H9 (cell line): ENCODE measurements at places on chromosomes 7 and 10. TPM values are rescaled to one million over a fixed set of nuclear protein-coding genes. Genes with fewer than 3 reads are reported as not detected.

The NEUROG3 gene
- not detected in 2 replicates for total RNA-seq

The ENKUR gene
- total RNA-seq, result 0.26 TPM in 1 of 2 replicates, not detected in the other

The FAM25A gene
- not detected in 2 replicates for total RNA-seq

The CACNB2 gene
- total RNA-seq, result 1.3 and 2.6 TPM in 2 replicates

GRCh38 chr7:69723663-69724062 is 125.4 kb downstream of the AUTS2 start:
- no peak for DNase-seq

- peak; percentile 81 for DNase-seq
These were observed 12.3 kb downstream of the KLF14 start for GRCh38 chr7:130721486-130722277.

DNA sequence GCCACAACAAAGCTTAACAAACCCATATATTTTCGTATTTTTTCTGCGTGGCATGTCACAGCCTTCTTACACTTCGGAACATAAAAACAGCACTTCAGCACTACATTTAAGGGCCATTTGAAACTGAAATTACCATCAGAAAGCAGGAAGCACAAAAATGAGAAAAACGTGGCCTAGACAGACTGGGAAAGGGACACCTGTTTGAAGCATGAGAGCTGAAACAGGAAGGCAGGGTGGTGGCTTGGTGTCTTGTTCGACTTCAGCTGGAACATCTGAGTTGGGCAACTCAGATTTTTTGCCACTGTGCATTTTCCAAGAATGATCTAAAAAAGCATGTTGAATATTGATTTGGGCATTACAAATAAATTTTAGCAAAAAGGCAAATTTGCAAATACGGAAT is 243.2 kb downstream of the ELMO1 start:
- DNase-seq, result no peak

DNA sequence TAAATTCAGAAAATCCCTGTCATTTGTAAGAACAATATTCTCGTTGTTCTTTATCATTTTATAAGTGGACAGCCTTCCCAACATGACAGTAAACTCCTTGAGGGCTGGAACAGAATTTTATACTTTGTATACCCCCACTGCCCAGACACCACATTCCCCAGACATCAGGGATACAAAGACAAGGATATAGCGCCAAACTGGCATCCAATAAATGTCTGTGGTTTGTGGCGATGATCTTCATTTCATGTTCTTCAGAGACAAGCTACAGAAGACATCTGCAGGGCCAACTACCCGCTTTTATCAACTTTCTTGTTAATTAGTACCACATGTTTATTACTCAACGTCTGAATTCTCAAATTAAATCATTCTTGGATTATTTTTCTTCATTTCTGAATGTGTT is 155.9 kb downstream of the ATE1 start:
- DNase-seq, result no peak

DNA sequence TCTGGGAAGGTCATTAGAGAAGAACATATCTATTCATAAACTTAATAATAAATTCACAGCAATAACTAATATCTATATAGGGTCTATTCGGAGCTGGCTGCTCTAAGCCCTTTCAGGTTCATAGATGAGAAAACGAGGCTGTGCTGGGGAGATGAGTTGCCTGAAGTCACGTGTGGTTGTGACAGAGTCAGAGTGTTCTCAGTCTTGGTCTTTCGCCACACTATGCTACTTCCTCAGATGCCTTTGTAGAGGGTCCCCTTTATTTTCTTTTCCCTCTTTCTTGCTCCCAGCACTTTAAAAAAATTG is 43.7 kb upstream of the FAM180A start:
- DNase-seq, result no peak

GRCh38 chr10:22629126-22629525 is 85.3 kb downstream of the PIP4K2A start:
- DNase-seq, result no peak

DNA sequence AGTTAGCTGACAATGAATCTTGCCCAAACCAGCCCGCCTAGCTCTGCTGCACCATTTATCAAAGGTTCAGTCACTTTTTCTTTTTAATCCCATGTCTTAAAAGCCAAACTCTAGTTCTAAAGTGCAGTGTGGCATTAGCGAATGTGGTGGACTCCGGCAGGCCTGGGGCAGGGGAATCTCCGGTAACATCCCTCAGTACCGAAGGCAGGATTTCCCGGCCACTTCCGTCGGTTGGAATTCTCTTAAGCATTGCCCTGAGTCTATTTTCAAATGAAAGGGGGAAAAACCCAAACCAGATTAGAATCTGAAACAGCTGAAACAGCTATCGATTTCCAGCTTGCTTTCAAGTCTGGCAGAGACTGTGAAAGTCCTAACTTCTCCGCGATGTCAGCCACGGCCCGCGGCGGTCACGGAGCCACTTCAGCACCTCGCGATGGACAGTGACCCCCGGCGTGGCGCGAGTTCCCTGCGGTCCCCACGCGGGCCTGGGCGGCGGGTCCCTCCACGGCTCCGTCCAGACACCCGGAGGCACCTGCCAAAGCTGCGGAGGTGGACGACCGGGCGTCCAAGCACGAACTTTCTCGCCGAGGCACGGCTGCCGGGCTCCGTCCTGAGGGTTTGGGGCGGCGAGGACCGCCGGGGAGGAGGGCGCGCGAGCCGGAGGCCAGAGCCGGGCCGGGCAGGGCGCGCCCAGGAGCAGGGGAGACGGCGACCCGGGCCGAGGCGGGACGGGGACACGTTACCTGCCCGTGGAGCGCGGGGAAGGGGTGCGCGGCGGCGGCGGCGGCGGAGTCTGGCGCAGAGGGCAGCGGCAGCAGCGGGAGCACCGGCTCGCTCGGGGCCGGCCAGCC is 745 bp downstream of the TCERG1L start:
- DNase-seq, result peak; percentile 32

DNA sequence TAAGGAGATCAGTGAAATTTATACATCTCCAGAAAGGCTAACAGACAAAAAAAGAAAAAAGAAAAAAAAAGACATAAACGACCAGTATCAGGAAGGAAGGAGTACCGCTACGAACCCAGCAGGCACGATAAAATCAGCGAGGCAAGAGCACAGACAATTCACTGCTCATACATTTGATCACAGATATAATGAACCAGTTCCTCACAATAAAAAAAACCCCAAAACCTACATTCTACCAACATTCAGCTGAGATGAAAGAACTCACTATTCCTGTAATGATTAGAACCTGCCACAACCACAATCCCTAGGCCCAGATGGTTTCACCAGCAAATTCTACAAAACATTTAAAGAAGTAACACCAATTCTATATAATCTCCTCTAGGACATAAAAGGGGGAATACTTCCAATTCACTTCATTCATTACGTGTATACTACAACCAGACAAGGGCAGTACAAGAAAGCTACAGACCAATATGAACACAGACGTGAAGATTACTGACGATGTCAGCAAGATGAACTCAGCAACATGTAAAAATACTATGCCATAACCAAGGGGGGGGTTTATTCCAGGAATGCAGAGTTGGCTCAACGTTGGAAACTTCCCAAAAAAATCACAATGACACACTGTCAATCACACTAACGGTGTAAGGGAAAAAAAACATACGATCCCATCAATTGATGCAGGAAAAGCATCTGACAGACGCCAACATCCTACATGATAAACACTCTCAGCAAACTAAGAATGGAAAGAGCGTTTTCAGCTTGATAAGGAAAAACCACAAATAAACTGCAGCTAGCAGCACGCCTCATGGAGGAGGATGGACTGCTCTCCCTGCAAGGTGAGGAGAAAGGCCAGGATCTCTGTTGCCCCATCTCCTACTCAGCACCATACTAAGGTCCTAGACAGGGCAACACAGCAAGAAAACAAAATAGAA is 256.2 kb downstream of the ELFN1 start:
- no peak for DNase-seq

DNA sequence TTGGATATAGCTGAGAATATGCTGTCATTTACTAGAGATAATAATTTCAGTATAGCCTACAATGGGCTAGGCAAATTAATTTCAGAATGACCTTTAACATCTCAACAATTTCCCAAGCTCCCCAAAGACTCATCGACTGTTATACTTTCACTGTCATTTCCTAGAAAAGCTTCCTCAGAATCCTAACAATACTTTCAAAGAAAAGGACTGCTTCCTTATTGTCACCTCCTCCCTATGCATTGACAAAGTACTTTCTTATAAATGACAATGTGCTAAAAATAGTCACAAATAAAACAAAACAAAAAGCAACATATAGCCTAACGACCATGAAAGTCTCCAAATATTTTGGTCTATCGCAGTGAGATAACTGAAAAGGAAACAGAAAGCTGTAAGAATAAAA is 272.6 kb downstream of the ELMO1 start:
- DNase-seq, result no peak

- no peak for DNase-seq
These were observed 159.9 kb downstream of the CAMK1D start for GRCh38 chr10:12509016-12509793.

DNA sequence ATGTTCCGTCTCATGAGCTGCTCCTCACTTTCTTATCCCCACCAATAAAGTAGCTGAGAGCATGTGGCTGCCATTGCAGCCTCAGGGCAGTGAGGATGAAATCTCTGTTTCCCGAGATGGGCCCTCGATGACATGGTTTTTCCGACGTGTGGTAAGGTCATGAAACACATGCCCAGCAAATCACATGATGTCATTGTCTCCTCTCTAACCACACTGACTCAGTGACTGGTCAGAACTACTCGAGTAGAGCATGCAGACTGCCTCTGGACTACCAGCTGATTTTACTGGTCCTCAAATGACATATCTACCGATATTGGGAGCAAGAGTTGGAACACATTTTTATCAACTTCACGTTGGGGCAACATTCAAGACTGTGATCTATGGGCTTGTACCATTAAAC is 786.1 kb downstream of the CNTNAP2 start:
- DNase-seq, result no peak

GRCh38 chr7:87337331-87337730 is 8.1 kb upstream of the CROT start:
- DNase-seq, result no peak

DNA sequence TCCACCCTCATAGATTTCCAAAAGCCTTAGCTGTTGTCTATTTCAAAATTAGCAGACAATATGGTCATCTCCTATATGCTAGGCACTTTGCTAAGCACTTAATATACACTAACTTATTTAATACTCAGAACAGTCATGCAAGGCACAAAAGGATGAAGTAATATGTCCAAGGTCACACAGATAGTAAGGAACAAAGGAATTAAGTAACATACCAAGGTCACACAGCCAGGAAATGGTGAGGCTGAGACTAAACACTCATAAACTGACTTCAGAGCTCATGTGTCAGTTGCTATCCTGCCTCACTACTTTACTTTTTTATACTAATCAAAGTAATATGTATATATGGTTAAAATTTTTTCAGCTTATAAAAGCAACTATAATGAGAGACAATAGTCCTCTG is 23.6 kb upstream of the HIBADH start:
- DNase-seq, result no peak

- DNase-seq, result peak; percentile 60
These were observed 217.8 kb upstream of the HPS1 start for GRCh38 chr10:98664329-98665042.

GRCh38 chr7:16463520-16463919 is 2.0 kb downstream of the SOSTDC1 start:
- no peak for DNase-seq

GRCh38 chr10:131885391-131886165 is 15.2 kb upstream of the PPP2R2D start:
- peak; percentile 88 for DNase-seq

DNA sequence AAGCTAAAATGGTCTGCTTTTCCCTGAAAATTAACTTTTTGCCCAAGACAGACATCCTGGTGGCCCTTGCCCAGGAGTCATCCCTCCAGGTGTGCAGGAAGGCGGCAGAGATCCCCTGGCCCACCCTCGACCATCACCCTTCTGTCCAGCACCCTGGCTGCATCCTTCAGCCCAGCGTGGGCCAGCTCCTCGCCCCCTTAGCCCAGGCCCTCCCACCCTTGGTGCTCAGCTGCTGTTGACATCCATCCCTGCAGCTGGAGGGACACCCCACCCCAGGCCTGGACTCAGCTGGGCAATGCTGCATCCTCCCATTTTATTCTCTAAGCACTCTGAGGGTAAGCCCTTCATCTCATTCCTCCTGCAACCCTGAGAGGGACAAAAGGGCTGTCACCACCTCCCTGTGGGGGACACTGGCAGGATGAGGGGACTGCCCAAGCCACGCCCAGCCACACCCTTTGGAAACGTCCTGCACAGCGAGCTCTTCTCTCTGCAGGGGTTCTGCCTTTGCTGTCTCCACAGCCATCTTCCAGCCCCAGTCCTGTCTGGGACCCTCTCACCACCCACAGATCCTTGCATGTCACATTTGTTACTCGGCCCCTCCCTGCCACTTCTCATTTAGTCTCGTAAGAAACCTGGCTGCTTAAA is 30.7 kb downstream of the EN2 start:
- DNase-seq, result no peak

DNA sequence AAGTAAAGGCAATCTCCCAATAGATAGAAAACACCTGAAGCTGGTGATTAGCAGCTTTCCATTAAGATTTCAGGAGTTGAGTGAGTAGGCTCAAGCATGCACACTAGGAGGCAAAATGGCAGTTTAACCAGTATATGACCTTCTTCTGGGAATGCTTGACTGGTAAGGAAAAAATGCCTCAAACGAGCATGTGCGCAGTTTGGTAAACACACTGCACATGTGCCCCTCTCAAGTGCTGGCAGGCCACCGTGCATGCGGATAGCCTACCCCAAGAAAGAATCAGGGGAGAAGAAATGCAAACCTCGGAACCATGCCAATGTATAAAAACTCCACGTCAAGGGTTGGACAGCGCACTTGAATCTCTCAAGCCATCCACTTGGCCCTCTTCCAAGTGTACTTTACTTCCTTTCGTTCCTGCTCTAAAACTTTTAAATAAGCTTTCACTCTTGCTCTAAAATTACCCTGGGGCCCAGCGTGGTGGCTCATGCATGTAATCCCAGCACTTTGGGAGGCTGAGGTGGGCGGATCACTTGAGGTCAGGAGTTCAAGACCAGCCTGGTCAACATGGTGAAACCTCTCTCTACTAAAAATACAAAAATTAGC is 98.8 kb upstream of the CDK1 start:
- no peak for DNase-seq
